ENCODE measurements at places on chromosomes 2 and 18. TPM values are rescaled to one million over a fixed set of nuclear protein-coding genes. Genes with fewer than 3 reads are reported as not detected.

Gene LOXL3
- 0.56 TPM for total RNA-seq

Gene CDK5R2
- not detected for total RNA-seq

Gene LAMA3
- total RNA-seq, result 462 TPM

Gene LIMS3
- total RNA-seq, result 1.4 TPM

Gene SNTG2
- total RNA-seq, result not detected

Gene EPC2
- 3.0 TPM for total RNA-seq

Gene ATP6V1C2
- 0.09 TPM for total RNA-seq

Gene ATP6V1B1
- total RNA-seq, result not detected

Gene SCN9A
- 0.71 TPM for total RNA-seq

Gene MPV17
- total RNA-seq, result 73.2 TPM

Gene PLB1
- total RNA-seq, result 2.2 TPM

Gene HOXD13
- not detected for total RNA-seq

Gene LRATD1
- total RNA-seq, result 44.7 TPM

Gene STON1
- 0.05 TPM for total RNA-seq

Gene MYO3B
- 3.3 TPM for total RNA-seq

Gene FBXO41
- 4.7 TPM for total RNA-seq

Gene CAPN13
- total RNA-seq, result 0.21 TPM

Gene EFR3B
- total RNA-seq, result 0.28 TPM

Gene ADAM17
- 26.6 TPM for total RNA-seq

Gene KATNAL2
- 1.3 TPM for total RNA-seq

All from airway epithelial cell (primary cell).